IMR-90 (cell line): ENCODE measurements at places on chromosomes 12 and 14. TPM values are rescaled to one million over a fixed set of nuclear protein-coding genes. Genes with fewer than 3 reads are reported as not detected.

AMDHD1 gene
- total RNA-seq, result under 0.01 TPM in 1 of 2 replicates, not detected in the other

SLC7A7 gene
- 1.4 and 2.0 TPM in 2 replicates for total RNA-seq

ATP23 gene
- 7.2 TPM in 2 replicates for total RNA-seq

KSR2 gene
- not detected in 2 replicates for total RNA-seq

SIX6 gene
- total RNA-seq, result not detected in 2 replicates

LAG3 gene
- total RNA-seq, result not detected in 2 replicates

LPCAT3 gene
- 6.4 and 7.0 TPM in 2 replicates for total RNA-seq

ALX1 gene
- total RNA-seq, result not detected in 2 replicates

TSPAN19 gene
- total RNA-seq, result not detected in 2 replicates
